ENCODE measurements at places on chromosomes 1 and 21.

GRCh38 chr1:235317168-235317567, 10.8 kb downstream of the ARID4B start:
- no peak for DNase-seq

- DNase-seq, result no peak
Observed at GRCh38 chr1:214108097-214108446, 120.3 kb downstream of the PROX1 start.

DNA sequence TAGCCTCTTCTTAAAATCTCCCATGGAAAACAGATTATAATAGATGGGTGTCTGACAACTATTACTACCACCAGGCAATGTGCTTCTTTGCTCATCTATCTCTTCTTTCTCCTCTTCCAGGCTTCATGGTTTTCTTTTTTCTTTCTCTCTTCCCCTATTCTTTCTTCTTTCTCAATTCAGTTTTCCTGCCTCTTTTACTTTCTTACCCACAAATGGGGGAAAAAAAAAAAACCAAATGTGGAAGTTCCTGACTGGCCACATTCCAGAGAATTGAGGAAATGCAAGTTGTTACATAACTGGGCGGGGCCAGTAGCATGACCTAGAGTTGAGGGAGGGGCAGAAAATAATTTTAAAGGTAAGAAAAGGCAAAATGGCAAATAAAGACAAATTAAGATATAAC, 10.9 kb upstream of the SMG7 start:
- DNase-seq, result no peak

DNA sequence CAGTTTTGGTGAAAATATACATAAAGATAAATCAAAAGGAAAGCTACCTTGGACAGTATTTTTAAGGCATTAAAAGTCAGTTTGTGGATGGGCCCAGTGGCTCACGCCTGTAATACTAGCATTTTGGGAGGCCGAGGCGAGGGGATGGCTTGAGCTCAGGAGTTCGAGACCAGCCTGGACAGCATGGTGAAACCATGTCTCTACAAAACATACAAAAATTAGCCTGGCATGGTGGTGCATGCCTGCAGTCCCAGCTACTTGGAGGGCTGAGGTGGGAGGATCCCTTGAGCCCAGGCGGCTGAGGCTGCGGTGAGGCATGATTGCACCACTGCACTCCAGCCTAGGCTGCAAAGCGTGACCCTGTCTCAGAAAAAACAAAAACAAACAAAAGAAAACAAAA, 1253.8 kb downstream of the MRPL39 start:
- no peak for DNase-seq

GRCh38 chr21:41761211-41761933, 5.5 kb downstream of the RIPK4 start:
- no peak for DNase-seq

GRCh38 chr1:184072376-184072775, 20.8 kb downstream of the TSEN15 start:
- DNase-seq, result no peak

- DNase-seq, result no peak
Observed at GRCh38 chr1:160419838-160420169, 19.4 kb downstream of the VANGL2 start.

- DNase-seq, result no peak
Observed at GRCh38 chr1:66533804-66534740, at the start of gene SGIP1. Gene SGIP1, plus strand, starts transcription at chr1:66534153. Its CDS starts 206 bp downstream, at chr1:66534359.

GRCh38 chr1:48591181-48591580, 119.2 kb upstream of the SPATA6 start:
- DNase-seq, result no peak

DNA sequence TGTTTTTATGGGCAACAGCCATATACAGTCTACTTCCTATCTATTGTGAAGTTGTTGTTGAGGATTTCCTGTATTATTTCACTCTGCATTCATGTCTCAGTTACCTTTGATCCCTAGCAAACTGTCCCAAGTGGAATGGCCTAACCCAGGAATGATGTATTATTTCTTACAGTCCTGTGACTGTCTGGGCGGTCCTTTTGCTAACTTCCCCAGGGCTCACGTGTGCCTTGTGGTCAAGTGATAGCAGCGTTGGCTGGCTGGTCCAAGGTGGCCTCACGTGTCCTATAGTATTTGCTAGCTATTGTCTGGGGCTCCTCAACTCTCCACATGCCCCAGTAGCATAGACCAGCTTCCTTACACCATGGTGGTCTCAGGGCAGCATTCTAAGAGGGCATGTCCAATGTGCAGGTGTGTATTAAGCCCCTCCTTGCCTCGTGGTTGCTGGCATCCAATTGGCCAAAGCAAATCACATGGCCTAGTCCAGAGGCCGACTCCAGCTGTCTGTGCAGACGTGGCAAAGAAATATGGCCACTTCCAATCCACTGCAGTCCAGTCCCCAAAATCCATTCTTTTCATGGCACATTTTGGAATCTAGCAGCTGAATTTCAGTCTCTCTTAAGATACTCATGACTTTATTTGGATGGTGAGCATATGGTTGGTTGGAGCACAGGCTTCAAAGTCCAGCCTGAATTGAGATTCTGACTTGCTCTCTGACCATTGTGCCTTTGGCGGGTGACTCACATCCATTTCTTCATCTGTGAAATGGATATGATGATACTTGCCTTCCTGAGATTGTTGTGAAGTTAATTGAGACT, 94.1 kb downstream of the GALNT2 start:
- no peak for DNase-seq

- DNase-seq, result no peak
Observed at GRCh38 chr1:211750599-211750998, 75.2 kb upstream of the NEK2 start.

DNA sequence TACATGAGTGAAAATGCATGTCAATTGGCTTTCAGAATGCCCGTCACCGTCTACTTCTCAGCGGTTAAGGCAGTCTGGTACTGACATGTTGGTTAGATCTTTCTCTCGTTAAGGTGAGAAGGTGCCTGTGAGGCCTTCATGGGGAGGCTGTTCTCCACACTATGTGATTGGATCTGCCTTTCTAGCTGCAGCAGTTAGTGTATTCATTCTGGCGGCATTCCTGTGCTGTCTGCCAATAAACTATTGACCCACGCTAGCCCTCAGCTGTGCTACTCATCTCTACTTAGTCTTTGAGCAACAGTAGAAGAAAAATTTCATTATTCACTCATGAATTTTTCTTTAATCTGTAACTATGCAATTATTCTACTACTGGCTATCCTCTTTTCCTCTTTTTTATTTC, 32.0 kb downstream of the CCSAP start:
- DNase-seq, result no peak

DNA sequence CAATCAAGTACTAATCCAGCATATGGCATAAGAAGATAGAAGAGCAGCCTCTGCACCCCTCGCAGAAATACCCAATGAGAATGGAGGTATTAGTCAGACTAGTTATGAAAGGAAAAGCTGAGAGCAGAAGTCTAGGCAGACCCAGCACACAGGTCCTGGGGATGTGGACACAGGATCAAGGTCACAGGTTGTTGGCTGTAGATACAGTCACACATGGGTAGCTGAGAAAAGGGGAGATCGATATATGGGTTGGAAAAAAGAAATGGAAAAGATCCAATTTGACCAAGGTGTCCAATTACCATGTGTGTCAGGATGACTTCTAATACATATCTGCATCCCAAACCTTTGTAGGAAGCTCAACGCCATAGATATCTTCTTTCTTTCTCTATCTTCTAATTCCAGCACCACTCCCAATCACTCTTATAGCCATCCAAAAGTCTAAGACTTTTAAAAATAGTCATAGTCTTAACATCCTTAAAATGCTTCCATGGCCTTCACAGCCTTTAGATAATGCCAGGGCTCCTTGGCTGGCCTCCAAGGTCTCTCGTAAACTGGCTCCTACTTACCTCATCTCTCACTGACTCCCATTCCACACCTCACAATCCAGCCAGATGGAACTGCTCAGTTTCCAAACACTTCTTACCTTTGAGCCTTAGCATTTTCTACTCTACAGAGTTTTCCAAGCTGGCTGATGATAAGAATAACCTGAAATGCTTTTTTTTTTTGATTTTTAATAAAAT, 8.3 kb upstream of the ZC3H11B start:
- no peak for DNase-seq

DNA sequence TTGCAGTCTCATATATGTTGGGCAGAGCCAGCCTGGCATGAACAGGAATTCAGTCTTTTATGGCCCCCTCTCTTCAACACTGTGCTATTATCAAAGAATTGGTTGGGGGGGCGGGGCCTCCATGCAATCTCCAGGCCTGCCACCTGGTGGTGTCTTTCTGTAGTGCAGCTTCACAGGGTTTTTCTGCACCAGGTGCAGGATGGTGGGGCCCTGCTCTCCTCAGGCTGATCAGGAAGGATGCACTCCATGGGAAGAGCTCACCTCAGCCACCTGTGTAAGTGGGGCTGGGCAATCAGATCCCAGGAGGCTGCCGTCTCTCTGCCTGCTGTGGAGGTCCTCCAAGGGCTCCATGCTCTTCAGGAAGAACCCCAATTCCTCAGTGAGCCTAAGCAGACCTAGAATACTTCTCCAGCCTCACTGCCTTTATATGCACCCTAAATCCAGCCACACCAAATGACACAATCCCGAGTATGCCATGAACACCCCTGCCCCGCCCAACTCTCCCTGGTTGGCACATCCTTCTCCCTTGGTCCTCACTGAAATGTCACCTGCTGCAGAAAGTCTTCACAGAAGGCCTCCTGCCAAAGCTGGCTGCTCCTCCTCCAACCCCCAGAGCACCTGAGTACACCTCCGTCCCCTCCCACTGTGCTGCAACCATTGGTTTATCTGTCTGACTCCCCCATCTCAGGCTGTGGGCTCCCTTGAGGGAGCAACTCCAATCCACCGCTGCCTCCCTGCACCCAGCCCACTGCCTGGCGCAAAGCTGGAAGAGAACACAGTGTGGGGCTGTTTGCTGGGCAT, 16.5 kb downstream of the STK40 start:
- peak; percentile 66 for DNase-seq

- DNase-seq, result no peak
Observed at GRCh38 chr1:15852828-15853302, 5.4 kb downstream of the SPEN start.

All from GM19239 (cell line).